ENCODE measurements at places on chromosomes 2 and 18. TPM values are rescaled to one million over a fixed set of nuclear protein-coding genes. Genes with fewer than 3 reads are reported as not detected.
A peak's percentile ranks its signal among the peaks of the same experiment; 100 is the strongest.

Gene GRB14
- total RNA-seq = 14.8 TPM

Gene BCL2
- total RNA-seq = 11.6 TPM

Gene SH3BP4
- total RNA-seq = 15.1 TPM

Gene LAMA3
- total RNA-seq = 5.6 TPM

Gene UGT1A4
- not detected for total RNA-seq

Gene DLGAP1
- total RNA-seq = 0.47 TPM

Gene SERPINB11
- not detected for total RNA-seq

Gene LRRC30
- total RNA-seq = not detected

Gene CXCR4
- 7.7 TPM for total RNA-seq

GRCh38 chr2:86065512-86065911, 40.2 kb downstream of the POLR1A start:
- no peak for DNase-seq

DNA sequence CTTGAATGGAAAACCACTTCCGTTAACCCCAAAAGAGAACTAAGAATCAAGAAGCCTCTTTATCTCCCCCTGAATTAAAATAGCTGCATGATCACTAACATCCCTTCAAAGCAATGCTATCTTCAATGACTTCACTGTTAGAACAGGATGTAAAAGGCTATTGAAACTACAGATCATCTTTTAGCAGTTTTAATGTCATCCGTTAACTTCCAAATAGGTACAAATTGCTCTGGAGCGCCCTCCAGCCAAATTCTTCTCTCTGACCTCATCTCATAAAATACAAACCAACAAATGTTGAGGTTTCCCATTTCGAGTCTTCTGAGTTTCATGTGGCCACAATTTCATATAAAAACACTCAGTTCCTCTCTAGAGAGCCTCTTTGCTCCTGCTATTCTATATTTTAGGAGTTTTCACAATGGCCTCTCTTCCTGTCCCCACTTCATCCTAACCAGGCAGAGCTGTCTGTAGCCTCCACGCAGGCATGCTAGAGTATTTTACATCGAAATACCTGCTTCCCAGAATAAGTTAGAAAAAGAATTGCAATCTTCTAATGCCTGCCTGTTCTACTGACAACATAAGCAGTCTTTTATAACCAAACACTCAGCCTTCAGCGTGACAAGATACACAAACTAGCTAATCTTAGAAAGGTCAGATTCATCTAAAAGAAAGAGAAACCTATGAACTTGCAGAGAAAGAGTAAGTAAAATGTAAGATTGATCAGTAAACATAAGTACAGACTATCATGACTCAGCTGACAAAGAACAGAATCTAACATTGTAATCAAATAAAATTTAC, 37.9 kb downstream of the B4GALT6 start:
- no peak for DNase-seq

DNA sequence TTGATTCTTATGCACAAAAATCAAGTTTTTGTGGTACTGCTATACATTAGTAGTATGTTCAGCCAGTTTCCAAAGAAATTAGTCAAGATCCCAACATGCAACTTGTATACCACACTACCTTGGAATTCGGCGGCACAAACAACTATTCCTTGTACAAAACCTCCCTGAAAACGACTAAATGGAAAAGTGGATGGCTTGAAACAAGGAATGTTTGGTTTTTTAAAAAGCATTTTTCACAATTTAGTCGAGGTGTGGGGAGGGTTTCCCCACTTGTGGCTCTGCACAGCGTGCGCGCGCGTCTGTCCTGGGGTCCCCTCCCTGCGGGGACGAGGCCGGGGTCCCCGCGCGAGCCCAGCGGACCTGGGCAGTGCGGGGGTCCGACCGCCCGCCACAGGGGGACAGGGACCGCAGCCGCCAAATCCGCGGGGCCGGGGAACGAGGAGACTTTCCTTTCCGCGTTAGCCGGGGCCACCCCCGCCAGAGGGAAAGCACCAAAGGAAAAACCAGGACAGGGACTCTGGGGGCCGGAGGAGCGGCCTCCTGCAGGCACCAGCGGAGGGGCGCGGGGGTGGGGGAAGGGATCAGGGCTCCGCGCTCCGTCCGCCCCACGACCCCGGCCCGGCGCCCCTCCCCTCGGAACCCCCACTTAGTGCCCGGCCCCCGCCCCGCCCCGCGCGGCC, 534 bp upstream of the SOCS6 start:
- DNase-seq = peak; percentile 53

DNA sequence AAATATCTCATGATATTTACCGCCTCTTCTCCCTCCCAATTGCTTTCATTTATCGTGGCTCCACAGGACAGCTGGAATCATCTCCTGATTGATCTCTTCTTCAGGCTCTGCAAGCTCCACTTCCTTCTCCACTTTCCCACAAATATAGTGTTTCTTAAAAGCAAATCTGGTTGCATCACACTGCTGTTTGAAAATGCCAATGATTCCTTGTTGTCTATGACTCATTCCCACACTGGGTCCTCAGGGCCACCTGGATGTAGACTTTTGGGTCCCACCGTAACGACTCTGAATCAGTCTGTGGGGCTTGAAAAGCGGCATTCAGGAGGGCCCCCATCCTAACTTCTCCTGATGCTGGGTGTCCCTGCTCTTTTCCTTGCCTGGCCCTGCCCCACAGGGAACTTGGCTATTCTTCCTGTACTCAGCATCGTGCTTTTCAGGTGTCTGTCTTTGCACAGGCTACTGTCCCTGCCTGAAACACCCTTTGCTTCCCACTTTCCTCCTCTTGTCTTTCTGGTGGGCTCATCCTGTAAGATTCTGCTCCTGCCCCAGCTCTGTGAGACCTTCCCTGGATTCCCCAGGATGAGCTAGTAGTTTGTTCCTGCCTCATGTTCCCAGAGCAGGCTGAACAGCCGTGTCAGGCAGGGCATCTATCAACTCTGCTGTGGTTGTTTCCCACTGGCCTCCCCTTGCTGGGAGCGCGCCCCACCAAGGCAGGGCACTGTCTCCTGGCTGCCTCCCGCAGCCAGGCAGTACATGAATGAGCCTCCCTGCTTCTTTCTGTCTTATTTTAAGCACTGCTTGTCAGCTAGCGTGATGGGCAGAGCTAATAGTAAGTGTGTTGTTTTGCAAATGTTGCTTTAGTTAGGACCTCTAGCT, 111.9 kb downstream of the KCTD1 start:
- no peak for DNase-seq

DNA sequence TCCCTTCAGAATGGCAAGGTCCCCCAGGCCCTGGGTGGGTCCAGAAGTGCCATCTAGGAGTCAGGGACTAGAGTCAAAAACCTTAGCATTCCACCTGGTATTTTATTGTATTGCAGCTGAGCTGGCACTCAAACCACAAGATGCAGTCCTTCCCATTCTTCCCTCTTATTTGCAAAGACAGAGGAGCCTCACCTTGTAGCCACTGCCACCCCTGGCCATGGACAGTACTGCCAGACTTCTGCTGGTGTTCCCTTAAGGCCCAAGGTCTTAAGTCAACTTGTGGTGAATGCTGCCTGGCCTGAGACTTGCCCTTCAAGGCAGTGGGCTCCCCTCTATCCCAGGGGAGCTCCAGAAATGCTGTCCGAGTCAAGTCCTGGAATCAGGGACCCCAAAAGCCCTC, 6.9 kb downstream of the UGT1A10 start:
- no peak for DNase-seq

GRCh38 chr18:59715966-59716369, 18.7 kb upstream of the CCBE1 start:
- DNase-seq = no peak

GRCh38 chr2:187329586-187329985, 118.5 kb downstream of the CALCRL start:
- DNase-seq = no peak

GRCh38 chr2:144219979-144220378, 299.9 kb downstream of the ZEB2 start:
- no peak for DNase-seq

- DNase-seq = no peak
Observed at GRCh38 chr18:9894454-9895068, 8.8 kb downstream of the TXNDC2 start.

- no peak for DNase-seq
Observed at GRCh38 chr2:176080540-176081375, 3.0 kb downstream of the EVX2 start.

DNA sequence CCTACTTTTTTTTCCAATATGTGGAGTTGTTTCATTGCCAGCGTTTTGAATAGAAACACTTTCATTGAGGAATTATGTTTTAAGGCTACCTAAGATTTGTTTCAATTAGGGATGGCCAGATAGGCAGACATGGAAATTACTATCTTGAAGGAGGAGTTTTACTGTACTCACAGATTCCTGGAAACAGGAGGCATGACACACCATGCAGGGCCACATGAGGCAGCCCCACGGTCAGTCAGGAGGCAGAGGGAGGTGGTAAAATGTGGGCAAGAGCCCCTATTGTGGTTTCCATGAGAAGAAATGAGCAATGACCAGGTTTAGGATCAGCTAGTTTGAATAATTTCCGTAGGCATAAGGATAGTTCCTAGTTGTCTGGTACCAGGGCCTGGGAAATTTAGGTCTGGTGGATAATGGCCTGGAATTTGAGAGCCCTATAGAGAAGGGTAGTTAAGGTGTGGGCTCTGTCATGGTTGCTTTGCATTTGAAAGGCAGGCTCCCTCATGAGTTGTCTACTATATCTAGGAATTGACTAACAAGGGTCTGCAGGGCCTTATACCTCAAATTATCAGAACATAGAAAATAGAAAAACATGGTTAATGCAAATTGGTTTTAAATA, 360.0 kb upstream of the KCNJ3 start:
- DNase-seq = no peak

DNA sequence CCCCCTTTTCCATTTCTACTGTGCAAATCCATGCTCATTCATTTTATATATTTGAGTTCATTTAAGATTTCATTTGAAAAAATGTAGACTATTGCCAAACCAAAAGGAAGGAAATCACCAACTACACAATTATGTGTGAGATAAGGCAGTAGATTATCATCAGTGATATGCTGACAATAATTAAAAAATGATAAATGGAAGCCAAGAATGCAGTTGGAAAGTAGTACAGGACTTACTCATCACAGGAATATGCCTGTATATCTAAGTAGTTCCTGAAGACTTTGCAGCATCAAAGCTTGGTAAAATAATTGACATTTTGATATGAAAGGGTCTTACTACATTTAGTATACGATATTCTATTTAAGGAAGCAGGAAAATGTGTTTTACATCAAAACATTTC, 166.1 kb upstream of the OTX1 start:
- no peak for DNase-seq

DNA sequence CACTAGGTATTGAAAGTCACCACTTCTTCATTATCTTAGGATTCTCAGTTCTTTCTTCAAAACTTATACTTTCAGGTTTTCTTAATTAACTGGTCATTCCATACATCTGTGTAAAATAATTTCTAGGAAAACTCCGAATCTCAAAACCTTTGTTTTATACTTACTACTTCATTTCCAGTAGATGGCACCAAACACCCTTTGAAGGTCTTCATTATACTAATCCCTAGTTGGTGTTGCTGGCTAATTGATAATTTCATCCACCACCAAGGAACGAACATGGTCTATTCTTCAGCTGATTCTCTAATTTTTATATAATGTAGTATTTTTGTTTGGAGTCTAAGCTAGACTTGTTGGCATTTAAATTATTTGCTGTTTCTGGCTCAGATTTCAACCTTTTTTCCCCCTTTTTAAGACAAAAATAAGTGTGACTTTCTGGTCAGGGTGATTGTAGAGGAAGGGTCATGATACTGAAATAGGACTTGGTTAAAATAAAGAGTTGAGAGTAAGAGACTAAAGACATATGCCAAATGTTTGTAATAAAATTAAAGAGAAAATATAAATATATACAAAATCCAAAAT, 2.8 kb upstream of the MXD1 start:
- no peak for DNase-seq

- peak; percentile 46 for DNase-seq
Observed at GRCh38 chr2:71243634-71244301, 16.9 kb upstream of the PAIP2B start.

GRCh38 chr2:147101941-147102790, 742.7 kb upstream of the ACVR2A start:
- DNase-seq = no peak

GRCh38 chr2:8134985-8135682, 546.7 kb upstream of the ID2 start:
- peak; percentile 39 for DNase-seq

- DNase-seq = peak; percentile 40
Observed at GRCh38 chr18:75455249-75456198, 28.0 kb upstream of the SMIM21 start.

GRCh38 chr2:37098416-37099118, 14.2 kb downstream of the GPATCH11 start:
- no peak for DNase-seq

GRCh38 chr2:505941-506340, 171.3 kb downstream of the TMEM18 start:
- DNase-seq = no peak

DNA sequence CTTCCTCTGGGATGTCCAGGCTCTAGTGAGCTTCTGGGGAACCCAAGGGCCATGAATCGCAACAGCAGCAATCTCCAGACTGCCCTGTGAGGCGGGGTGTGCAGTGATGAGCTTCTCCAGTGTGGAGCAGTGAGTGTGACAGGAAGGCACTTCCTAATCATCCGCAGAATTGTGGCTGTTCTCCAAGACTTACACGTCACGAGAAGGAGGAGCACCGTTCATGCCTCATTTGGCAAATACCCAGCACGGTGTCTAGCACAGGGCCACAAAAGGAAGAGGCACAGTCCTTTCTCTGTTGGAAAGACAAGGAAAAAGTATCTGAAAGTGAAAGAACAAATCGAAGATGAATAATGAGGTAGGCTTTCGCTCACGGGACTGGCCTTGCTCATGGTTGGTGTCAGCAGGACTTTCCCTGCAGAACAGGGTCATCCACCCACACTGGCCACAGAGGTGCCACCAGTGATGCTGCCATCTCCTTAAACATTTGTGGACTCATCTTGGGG, 125.1 kb upstream of the HAAO start:
- peak; percentile 73 for DNase-seq

DNA sequence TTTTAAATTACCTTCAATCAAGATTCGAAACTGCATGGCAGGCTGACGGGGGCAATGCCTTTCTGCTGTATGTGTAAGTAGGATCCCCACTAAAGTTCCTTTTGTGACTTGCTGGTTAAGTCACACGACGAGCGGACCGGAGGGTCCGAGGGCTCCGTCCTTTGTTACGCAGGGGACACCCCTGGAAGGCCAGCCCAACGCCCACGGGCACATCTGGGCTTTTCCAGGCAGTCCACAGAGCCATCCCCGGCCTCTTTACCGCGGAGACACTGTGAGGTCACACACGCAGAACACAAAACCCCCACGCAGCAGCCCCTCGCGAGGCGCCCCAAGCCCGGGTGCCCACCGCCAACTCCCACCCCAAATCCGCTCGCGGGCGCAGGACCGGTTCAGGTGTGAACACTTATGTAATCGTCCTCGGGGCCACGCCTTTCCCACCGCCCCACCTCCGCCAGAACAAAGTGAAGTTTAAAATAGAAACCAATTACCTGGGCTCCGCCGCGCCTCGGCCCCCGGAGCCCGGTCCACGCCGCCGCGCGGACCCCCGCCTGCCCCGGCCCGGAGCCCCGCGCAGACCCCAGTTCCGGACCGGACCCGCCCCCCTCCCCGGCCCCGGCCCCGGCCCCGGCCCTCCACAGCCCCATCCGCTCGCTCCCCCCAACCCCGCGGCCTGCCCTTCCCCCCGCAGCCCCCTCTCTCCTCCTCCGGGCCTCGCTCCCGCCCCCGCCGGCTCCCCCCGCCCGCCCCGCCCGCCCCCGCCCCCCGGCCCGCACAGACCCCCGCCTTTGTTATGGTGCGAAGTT, 4.2 kb downstream of the ZNF516 start:
- no peak for DNase-seq

All from left cardiac atrium (tissue), 4 donors.